Melanocyte of skin (primary cell): ENCODE measurements at places on chromosomes 11 and 22. TPM values are rescaled to one million over a fixed set of nuclear protein-coding genes. Genes with fewer than 3 reads are reported as not detected.

Gene C22orf42
- total RNA-seq, result not detected in 2 replicates

Gene TSPAN18
- total RNA-seq, result not detected in 2 replicates

Gene ANKK1
- total RNA-seq, result not detected in 2 replicates

Gene XPNPEP3
- total RNA-seq, result 7.2 and 15.6 TPM in 2 replicates

Gene CASP5
- not detected in 2 replicates for total RNA-seq
